ENCODE measurements at places on chromosomes 7 and 10.

DNA sequence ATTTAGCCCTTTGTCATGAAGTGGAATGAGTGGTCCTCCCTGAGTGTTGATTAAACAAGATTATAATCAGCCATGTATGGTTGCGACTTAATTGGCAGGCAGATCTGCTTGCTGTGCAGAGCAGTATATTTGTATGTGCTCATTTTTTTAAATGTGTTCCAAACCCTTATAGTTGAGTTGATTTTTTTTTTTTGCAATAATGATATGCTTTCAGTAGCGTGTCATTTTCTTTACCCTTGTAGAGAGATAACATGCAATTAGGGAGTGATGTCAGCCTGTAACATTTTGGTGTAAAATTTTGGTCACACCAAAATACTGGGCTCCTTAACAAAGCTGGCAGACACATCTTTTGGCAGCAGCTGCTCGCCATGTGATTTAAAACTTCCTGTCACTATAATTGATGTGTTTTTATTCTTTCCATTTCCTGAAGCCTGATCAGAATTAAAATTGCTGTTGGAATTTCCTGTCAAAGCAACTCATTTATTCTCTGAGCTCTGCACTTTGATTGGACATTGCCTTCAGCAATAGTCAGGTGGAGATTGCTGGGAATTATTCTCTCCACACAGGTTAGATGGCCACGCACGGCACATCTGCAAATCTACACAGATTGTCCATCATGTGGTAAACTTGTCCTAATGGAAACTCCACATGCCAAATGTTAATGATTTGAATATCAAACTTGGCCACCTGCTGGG is 125.3 kb downstream of the DYNC1I1 start:
- no peak for DNase-seq

GRCh38 chr10:114368057-114368391 is 36.3 kb downstream of the AFAP1L2 start:
- DNase-seq, result no peak

- no peak for DNase-seq
These were observed 40.0 kb upstream of the PFKFB3 start for GRCh38 chr10:6162589-6163356.

GRCh38 chr7:107234436-107234835 is 65.6 kb downstream of the HBP1 start:
- no peak for DNase-seq

- no peak for DNase-seq
These were observed 78.0 kb downstream of the WDR11 start for GRCh38 chr10:120929166-120929565.

GRCh38 chr7:21887779-21888178 is 57.9 kb downstream of the CDCA7L start:
- DNase-seq, result no peak

Measured in GDM1 (cell line).